HEK293T (cell line): ENCODE measurements at places on chromosomes 2 and 18.

- no peak for DNase-seq
Measured at GRCh38 chr2:47357483-47357882, 45.5 kb upstream of the MSH2 start.

DNA sequence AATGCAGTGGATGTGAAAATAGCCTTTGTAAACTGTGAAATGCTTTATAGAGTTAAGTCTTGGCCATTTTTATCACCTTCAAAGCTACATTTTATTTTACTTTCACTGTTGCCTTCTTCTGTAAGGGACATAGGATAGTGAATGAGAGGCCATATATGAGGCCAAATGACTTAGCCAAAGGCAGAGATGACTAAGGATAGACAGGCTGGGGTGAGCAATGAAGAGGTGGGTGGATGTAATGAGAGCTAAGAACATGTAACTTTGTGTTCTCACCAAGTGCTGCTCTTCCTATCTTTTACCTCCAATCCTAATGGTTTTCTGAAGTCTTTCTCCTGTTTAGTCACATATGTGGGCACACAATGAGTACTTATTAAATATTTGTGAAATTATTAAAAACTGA, 101.9 kb downstream of the MBD5 start:
- no peak for DNase-seq

DNA sequence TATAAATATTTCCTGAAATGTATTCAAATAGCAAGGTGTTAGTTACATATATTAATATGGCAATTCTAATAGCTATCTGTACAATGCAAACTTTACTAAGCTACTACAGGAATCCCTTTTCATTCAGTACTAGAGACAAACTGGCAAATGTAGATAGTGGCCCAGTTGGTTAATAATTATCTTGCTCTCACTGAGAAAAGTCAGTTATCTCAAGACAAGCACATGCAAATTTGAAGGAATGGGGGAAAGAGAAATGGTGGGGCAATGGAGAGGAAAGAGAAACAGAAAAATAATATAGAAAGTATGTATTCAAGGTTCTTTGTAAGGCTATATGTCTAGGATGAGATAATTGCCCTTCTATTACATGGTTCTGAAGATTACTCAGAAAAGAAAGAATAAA, 280.0 kb downstream of the FIGN start:
- no peak for DNase-seq

GRCh38 chr18:48656582-48656981, 117.8 kb downstream of the CTIF start:
- no peak for DNase-seq

GRCh38 chr2:163302141-163302540, 433.7 kb downstream of the FIGN start:
- no peak for DNase-seq
